ENCODE measurements at places on chromosomes 7 and 10.

- H3K4me3 ChIP-seq, result no peak overlapping the region
- no peak for DNase-seq
- H3K27me3 ChIP-seq, result peaks cover 30% of the 10 kb centered on the region
- H3K36me3 ChIP-seq, result no peaks in the 10 kb centered on the region
Observed at GRCh38 chr7:64945503-64946175, 42.6 kb downstream of the ZNF273 start.

DNA sequence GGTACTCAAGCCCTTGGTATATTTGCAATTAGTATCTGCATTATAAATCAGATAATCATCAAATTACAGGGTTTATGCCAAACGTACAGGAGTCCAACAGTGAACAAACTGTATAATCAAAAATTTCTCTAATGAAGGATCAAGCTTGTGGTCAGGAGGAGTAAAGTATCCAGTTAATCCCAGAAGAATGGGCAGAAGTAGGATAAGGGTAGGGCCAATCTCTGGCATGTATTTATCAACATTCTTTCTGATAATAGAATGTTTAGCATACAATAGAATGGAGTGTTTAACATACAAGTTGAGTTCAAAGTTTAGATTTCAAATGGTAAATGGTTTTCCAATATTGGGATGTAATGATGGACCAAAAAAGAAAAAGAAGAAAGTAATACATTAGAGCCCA is 103.0 kb downstream of the CALD1 start:
- no peak overlapping the region for H3K4me3 ChIP-seq
- no peak overlapping the region for H3K27ac ChIP-seq

DNA sequence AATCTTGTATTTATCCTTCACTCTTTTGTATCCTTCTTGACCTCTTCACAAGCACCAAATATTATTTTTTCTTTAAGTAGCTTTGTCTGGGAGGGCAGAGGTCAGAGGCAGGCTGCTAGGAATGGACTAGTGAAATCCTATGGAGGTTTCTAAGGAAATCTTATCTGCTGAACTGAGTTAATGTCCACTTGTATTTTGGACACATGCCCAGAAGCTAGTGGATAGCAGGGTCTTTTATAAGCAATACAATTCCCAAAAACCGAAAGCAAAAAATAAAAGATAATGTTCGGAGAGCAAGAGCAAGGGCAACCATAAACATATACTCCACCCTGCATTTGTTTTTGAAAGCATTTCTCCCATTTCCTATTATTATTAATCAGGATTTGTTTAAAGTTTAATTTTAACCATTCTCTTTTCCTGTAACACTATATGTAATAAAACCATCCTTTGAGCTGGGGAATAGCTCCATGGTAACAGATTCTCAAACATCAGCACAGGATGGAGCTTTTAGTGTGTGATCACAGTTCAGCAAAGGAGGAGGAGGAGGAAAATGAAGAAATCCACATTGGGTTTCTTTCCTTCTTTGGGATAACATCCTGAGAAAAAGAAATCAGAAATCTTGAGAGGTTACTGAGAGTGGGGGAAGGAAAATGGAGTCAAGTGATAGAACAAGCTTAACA is 328.2 kb upstream of the LRRN3 start:
- no peak overlapping the region for H3K4me3 ChIP-seq
- no peaks in the 10 kb centered on the region for H3K36me3 ChIP-seq
- no peaks in the 10 kb centered on the region for H3K27me3 ChIP-seq
- H3K27ac ChIP-seq, result no peak overlapping the region
- H3K4me1 ChIP-seq, result no peaks in the 10 kb centered on the region

GRCh38 chr7:117269417-117269816 is 53.4 kb downstream of the WNT2 start:
- no peak overlapping the region for H3K4me3 ChIP-seq
- H3K36me3 ChIP-seq, result no peaks in the 10 kb centered on the region
- peaks cover 9% of the 10 kb centered on the region for H3K27me3 ChIP-seq
- no peak for DNase-seq

- DNase-seq, result no peak
- H3K27me3 ChIP-seq, result no peaks in the 10 kb centered on the region
- no peak overlapping the region for H3K27ac ChIP-seq
- no peaks in the 10 kb centered on the region for H3K36me3 ChIP-seq
Observed at GRCh38 chr10:110827410-110827809, 44.3 kb upstream of the PDCD4 start.

Data from activated CD4-positive, alpha-beta T cell treated with anti-CD3 and anti-CD28 coated beads for 36 hours (primary cell).